ENCODE measurements at places on chromosomes 4 and X.

GRCh38 chr4:7021930-7022664 is 21.1 kb upstream of the TADA2B start:
- no peak for DNase-seq

DNA sequence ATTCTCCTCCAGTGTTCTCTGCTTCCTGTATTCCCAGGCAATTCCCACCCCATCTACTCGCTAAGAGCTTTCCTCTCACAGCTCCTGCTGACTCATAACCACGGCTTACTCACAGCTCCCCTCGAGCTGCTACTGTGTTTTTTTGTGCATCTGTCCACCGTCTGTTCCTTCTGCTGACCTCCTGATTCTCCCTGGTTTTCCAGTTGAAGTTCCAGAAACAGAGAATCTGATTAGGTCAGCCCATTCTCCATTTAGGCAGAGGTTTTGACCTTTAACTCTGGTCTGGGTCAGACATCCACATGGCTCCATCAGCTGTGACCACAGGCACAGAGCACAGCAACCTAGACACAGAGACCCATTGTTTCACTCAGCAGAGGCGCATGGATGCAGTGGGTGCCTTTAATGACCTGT is 5.5 kb upstream of the SMIM20 start:
- no peak for DNase-seq

DNA sequence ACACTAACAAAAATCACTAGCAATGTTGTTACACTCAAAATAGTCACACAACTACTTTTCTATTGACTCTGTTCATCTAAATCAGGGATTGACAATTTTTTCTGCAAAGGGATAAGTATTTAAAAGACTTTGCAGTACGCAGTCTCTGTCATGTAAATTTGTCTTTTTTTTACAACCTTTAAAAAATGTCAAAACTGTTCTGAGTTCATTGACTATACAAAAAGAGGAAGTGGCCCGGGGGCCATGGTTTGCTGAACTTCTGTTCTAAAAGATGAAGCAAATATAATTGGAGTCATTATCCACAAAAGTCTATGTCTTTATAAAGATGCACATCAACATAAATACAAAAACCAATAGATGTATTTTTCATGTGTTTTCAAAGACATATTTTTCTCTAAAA is 1310.3 kb downstream of the RPA4 start:
- DNase-seq, result no peak

GRCh38 chrX:66021765-66022631 is 17.9 kb downstream of the VSIG4 start:
- DNase-seq, result no peak

- no peak for DNase-seq
Measured at GRCh38 chr4:156820931-156821330, 150.7 kb downstream of the PDGFC start.

DNA sequence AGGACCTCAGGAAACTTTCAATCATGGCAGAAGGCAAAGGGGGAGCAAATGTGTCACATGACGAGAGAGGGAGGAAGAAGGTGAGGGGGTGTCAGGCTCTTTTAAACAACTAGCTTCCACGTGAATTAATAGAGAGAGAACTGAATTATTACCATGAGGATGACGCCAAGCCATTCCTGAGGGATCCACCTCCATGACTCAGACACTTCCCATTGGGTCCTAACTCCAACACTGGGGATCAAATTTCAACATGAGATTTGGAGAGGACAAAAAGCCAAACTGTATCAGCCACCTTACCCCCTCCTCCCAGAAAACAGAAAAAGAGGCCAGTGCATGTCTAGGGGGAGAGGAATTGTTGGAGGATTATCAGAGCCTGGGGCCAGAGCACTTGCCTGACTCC is 40.4 kb upstream of the LAS1L start:
- DNase-seq, result no peak

GRCh38 chr4:186719925-186720694 is 3.5 kb downstream of the FAT1 start:
- no peak for DNase-seq

DNA sequence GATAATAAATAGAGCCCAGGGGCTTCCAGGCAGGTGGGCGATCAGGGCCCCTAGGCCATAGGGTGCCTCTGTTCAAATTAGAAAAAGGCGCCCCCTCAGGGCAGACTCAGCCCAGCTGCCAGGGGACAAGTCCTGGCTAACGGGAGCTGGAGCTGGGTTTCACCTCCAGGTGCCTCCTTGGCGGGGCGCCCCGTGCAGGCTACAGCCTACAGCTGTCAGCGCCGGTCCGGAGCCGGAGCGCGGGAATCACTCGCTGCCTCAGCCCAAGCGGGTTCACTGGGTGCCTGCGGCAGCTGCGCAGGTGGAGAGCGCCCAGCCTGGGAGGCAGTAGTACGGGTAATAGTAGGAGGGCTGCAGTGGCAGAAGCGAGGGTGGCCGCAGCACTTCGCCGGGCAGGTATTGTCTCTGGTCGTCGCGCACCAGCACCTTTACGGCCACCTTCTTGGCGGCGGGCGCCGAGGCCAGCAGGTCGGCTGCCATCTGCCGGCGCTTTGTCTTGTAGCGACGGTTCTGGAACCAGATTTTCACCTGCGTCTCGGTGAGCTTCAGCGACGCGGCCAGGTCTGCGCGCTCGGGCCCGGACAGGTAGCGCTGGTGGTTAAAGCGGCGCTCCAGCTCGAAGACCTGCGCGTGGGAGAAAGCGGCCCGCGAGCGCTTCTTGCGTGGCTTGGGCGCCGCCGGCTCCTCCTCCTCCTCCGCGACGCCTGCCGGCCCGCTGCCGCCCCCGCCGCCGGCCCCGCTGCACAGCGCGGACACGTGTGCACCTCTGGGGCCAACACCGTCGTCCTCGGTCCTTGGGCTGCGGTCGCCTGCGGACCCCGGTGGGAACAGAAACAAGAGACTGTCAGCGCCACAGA is 2.4 kb downstream of the NKX3-2 start:
- no peak for DNase-seq

GRCh38 chr4:156188596-156188995 is 234.9 kb upstream of the CTSO start:
- DNase-seq, result no peak

DNA sequence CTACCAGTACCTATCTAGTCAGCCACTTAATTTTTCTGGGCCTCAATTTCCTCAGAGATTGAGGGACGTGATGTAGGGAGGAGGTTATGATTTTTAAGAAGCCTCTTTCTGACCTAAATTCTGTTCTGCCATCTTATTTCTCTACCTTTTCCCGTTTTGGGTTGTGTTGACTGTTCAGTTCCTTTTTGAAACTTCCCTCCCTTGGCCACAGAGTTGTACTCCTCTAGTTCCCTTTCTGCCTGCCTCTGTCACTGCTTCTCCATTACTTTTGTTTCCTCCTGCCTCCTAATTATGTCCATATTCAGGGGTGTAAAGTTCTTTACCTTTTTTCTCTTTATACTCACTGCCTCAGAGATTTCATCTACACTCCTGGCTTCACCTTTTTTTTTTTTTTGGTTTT is 25.4 kb downstream of the CLCN5 start:
- no peak for DNase-seq
